Fibroblast of skin of left quadriceps (primary cell): ENCODE measurements at places on chromosomes 4 and X.

- no peak for DNase-seq
Measured at GRCh38 chr4:3416821-3417221, 24.9 kb upstream of the HGFAC start.

GRCh38 chrX:19094654-19095053 is 27.6 kb downstream of the ADGRG2 start:
- no peak for DNase-seq

GRCh38 chrX:109537324-109537665 is 651 bp downstream of the NXT2 start:
- no peak for DNase-seq

- DNase-seq, result no peak
Measured at GRCh38 chrX:802846-803245, 172.3 kb downstream of the SHOX start.

- no peak for DNase-seq
Measured at GRCh38 chrX:148185631-148186030, 204.5 kb downstream of the FMR1NB start.

GRCh38 chr4:36165631-36166005 is 78.7 kb downstream of the ARAP2 start:
- DNase-seq, result no peak

DNA sequence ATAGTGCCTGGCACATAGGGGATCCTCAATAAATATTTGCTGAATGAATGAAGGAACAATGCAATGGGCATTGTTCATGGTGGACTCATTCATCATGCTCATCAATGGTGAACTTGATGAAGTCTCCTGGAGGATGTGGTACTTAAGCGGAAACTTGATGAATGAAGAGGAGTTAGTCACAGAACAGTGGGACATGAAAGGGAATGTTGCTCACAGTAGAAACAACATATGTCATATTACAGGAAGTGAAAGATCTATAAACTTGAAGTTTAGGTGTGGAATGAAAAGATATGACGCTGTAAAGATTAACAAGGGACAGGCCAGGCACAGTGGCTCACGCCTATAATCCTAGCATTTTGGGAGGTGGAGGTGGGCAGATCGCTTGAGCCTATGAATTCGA is 224.1 kb downstream of the PPP3CA start:
- no peak for DNase-seq
